NCI-H82 (cell line): ENCODE measurements at places on chromosomes 5 and 9.
A peak's percentile ranks its signal among the peaks of the same experiment; 100 is the strongest.

DNA sequence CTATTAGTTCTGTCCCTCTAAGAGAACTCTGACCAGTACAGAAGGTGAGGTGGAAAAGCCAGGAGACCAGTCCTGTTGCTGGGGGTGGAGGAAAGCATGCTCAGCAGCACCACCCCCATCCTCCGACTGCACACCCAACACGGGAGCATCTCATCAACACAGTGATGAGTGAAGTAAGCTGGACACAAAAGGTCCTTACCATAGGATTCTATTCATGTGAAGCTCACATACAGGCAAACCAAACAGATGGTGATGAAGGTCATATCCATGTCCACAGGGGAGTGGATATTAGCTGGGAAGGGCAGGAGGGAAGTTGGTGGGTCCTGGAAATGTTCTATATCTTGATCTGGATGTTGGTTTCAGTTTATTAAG lies 14.8 kb upstream of the MARCHF6 start:
- DNase-seq, result no peak

- DNase-seq, result peak; percentile 82
Observed at GRCh38 chr5:176406436-176407052, 9.8 kb downstream of the CLTB start.

DNA sequence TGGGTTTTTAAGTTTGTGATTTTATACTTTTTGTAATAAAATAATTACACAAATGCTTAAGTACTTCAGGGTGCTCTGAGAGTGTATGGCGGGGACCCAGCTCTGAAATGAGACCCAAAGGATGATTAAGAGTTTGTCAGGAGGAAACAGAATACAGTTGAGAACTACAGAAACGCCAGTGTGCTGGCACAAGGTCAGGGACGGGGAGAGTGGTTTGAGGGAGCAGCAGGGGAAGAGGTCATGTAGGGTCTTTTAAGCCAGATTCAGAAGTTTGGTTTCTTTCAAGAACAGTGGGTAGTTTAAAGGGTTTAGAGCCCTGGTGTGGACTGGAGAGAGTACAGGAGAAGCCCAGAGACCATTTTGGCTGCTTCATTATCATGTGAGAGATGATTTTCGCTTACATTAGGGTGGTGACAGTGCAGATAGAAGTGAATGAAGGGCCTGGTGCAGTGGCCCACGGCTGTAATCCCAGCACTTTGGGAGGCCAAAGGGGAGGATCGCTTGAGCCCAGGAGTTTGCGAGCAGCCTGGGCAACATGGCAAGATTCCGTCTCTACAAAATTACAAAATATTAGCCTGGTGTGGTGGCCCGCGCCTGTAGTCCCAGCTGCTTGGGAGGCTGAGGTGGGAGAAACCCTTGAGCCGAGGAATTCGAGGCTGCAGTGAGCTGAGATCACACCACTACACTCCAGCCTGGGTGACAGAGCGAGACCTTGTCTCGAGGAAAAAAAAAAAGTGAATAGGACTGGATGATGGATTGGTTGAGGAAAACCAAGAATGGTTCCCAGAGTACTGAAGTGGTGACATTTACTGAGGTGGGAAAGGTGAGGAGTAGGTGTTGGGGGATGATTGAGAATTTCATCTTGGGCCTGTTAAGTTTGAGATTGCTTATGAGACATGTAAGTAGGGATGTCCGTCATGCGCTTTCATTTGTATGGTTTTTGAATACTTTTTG lies 1.4 kb upstream of the ETF1 start:
- no peak for DNase-seq

DNA sequence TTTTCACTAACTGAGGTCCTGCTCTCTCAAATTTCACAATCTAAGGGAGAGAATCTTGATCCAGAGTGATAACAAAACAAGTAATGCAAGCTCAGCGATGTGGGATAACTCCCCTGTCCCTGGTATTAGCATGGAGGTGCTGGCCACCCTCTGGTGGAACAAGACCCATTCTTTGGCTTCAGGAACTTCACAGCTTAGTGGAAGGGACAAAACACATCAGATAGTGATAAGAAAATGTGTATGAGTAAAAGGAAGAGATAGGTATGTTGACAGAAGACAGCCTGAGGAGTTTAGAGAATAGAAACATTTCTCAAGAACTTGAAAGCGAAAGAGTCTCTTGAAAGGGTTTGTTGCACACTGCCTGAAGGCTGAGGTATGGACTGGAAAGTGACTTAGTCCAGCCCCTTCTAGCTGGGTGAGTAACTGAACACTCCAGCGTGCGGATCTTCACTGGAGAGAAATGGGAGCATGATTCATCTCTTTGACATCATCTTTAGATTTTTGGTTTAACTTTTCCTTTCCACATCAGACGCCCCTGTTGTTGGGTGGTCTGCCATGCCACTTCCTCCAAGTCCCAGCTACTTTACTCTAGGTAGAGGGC lies 25.4 kb upstream of the ZSWIM6 start:
- DNase-seq, result no peak

GRCh38 chr5:52491071-52491787 lies 296.5 kb upstream of the ITGA1 start:
- DNase-seq, result peak; percentile 73

DNA sequence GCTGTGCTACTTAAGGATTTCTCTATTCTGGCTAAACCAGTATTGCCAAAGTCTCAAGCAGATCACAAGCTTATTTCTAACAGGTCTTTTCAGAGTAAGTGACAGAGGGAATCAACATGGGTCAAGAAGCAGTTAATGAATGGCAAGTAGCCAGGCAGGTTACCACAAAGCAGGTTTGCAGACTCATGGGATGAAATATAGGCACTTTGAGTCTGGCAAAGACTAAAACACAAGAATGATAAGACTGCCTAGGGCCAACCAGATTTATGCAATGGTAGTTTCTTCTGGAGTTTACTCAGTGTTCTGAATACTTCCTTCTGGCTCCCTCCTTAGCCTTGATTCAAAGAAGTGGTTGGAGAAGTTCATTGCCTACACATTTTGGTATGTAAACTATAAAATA lies 3.6 kb downstream of the HMGCS1 start:
- no peak for DNase-seq

DNA sequence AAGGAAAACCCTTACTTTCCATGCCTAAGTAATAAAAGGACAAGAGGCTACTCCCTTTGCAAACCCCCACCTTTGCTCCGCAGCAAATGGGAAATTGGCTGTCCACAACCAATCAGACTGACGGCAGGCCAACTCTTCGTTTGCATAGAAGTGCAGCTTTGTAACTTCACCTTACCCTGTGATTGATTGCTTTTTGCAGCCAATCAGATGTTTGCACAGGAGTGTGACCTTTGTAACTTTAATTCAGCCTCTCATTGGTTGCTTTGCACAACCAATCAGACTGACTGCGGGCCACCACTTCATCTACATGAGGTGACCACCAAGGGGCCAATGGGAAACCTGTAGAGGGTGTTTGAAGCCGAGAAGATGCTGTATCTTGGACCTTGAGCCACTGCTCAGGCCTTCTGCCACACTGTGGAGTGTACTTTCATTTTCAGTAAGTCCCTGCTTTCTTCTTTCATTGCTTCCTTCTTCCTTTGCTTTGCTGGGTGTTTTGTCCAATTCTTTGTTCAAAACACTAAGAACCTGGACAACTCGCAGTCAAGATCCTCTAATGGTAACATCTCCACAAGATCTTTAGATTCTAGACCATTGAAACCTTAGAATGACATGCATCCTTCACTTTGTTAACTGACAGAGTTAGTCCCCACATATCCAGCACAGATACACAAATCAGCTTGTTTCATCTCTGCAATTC lies 51.3 kb upstream of the FREM1 start:
- no peak for DNase-seq
